Vagina (tissue), 2 donors: ENCODE measurements at places on chromosomes 7 and 10. TPM values are rescaled to one million over a fixed set of nuclear protein-coding genes. Genes with fewer than 3 reads are reported as not detected.
A peak's percentile ranks its signal among the peaks of the same experiment; 100 is the strongest.

Gene CYP2W1
- total RNA-seq, result 2.0 TPM

GRCh38 chr10:9012312-9012711 lies 957.8 kb downstream of the GATA3 start:
- no peak for DNase-seq
- no peaks in the 10 kb centered on the region for H3K4me1 ChIP-seq
- no peaks in the 10 kb centered on the region for H3K27me3 ChIP-seq

GRCh38 chr10:28396331-28396730 lies 93.5 kb upstream of the MPP7 start:
- peaks cover 12% of the 10 kb centered on the region for H3K4me1 ChIP-seq
- DNase-seq, result no peak
- H3K27me3 ChIP-seq, result no peaks in the 10 kb centered on the region
- no peak overlapping the region for H3K4me3 ChIP-seq
- H3K27ac ChIP-seq, result no peak overlapping the region

- H3K4me1 ChIP-seq, result peaks cover 42% of the 10 kb centered on the region
- no peak overlapping the region for H3K4me3 ChIP-seq
- H3K36me3 ChIP-seq, result no peaks in the 10 kb centered on the region
- H3K27me3 ChIP-seq, result no peaks in the 10 kb centered on the region
- peak; percentile 84 for DNase-seq
Measured at GRCh38 chr10:481628-482027, 207.8 kb downstream of the DIP2C start.

DNA sequence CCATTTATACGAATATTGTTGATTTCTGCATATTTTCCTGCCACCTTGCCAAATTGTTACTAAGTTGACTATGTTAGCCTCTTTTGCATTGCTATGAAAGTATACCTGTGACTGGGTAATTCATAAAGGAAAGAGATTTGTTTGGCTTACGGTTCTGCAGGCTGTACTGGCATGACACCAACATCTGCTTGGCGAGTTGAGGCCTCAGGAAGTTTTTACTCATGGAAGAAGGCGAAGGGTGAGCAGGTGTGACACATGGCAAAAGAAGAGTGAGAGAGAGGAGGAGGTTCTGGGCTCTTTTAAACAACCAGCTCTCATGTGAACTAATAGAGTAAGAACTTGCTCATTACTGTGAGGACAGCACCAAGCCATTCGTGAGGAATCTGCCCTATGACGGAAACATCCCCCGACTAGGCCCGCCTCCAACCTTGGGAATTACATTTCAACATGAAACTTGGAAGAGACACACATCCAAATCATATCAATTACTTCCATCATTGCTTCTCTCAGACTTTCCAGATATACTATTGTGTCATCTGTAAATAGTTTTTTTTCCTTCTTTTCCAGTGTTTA lies 8.4 kb downstream of the RALA start:
- no peak for DNase-seq
- peaks cover 53% of the 10 kb centered on the region for H3K4me1 ChIP-seq
- H3K36me3 ChIP-seq, result peaks cover 7% of the 10 kb centered on the region
- no peak overlapping the region for H3K4me3 ChIP-seq
- no peaks in the 10 kb centered on the region for H3K27me3 ChIP-seq
- no peak overlapping the region for H3K27ac ChIP-seq

DNA sequence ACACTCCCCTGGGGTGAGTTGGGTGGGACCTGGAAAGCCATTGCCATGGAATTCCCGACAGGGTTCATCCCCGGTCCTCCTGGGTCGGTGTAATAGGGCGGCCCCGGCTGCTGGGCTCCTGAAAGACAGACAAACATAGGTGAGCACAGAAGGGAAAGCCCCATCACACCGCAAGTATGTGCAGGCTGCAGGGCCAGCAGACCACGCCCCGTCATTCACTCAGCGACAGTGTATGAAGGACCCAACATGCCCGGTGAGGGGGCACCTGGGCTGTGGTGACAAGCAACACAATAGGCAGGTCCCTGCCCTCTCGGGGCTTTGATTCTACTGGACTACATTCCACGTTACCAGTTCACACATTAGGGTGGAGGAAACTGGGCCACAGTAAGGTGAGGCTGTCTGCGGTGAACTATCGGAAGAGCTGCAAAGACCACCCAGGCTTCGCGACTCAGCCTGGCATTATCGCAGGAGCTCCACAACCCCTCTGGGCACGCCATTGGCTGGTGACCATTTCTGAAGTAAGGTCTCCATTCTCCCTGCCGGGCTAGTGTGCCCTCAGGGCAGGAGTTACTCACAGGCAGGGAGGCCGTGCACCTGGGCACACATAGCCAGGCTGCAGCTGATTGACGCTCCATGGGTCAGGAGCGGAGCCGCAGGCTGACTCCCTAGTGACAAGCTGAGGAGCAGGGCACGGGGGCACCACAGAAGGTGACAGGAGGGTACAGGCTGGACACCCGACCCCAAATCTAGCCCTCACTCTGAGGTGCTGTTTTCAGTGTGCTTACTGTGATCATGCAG lies 99.2 kb downstream of the VOPP1 start:
- H3K4me1 ChIP-seq, result no peaks in the 10 kb centered on the region
- no peak overlapping the region for H3K27ac ChIP-seq
- H3K36me3 ChIP-seq, result no peaks in the 10 kb centered on the region

DNA sequence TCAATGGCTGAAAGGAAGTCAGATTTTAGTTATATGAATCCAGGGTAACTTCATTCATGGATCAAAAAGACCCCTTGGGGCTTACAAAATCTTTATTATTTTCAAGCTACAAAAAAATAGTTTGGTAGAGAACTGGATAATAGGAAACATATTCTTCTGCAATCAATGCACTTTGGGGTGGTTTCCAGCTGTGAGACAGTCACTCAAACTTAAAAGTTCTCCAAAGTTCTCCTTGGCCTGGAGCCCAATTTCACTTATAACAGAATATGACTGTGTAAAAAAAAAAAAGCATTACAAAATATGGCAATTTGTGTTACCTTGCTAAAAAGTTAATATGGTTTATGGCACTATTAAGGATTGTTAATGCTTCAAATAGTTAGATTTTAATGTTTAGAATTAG lies 255.5 kb downstream of the AGMO start:
- no peaks in the 10 kb centered on the region for H3K4me1 ChIP-seq
- DNase-seq, result no peak
- H3K4me3 ChIP-seq, result no peak overlapping the region
- no peak overlapping the region for H3K27ac ChIP-seq

Gene SPDYE8
- not detected for total RNA-seq

DNA sequence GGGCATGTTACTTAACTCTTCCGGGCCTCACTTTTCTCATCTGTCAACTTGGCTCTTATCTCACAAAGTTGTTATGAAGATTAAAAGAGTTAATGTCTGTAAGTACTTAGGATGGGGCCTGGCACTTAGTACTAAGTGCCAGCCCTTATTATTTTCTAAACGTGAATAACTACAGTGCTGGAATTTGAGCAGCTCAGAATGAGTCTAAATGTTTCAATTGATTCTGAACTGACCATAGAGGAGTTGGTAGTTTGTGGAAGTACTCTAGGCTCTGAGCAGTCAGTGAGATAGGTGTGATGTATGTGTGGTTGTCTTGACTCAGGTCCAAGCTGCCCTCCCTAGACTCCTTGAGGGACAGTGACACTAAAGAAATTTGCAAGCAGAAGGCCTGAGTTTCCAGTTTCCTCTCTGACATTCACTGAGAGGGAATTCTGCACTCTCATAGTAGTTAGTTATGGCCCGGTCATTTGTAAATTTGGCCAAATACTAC lies 18.5 kb upstream of the JAZF1 start:
- DNase-seq, result no peak
- no peak overlapping the region for H3K27ac ChIP-seq
- H3K4me3 ChIP-seq, result no peak overlapping the region
- H3K27me3 ChIP-seq, result no peaks in the 10 kb centered on the region
- H3K36me3 ChIP-seq, result no peaks in the 10 kb centered on the region
- H3K4me1 ChIP-seq, result no peaks in the 10 kb centered on the region

- no peaks in the 10 kb centered on the region for H3K27me3 ChIP-seq
- no peak for DNase-seq
- no peak overlapping the region for H3K27ac ChIP-seq
- no peaks in the 10 kb centered on the region for H3K4me1 ChIP-seq
- no peaks in the 10 kb centered on the region for H3K36me3 ChIP-seq
Measured at GRCh38 chr10:100468978-100469377, 6.2 kb downstream of the WNT8B start.

- DNase-seq, result no peak
- H3K4me3 ChIP-seq, result no peak overlapping the region
- H3K27ac ChIP-seq, result no peak overlapping the region
- H3K4me1 ChIP-seq, result no peaks in the 10 kb centered on the region
- H3K36me3 ChIP-seq, result no peaks in the 10 kb centered on the region
Measured at GRCh38 chr10:6320320-6321010, 117.7 kb downstream of the PFKFB3 start.

Gene ABLIM1
- total RNA-seq, result 176 TPM

Gene TMEM270
- not detected for total RNA-seq

DNA sequence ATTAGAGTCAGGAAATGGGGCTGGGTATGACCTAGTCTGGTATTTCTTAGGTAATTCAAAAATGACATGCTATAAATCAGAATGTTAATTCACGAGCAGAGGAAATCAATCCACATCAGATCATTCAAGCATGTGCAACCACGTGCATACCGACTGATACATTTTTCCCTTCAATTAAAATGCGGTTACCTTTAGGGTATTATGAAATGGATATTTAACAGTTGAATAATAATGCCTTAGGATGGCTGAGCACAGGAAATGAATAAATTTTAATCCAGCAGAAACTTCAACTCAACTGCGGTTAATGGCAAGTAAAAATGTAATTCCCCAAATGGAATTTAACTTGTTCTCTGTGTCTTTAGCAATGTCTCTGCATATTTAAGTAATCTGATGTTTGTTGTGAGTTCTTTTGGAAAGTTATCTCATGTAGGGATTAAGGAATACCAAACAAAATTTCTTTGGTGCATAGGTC lies 9.2 kb downstream of the CPA2 start:
- DNase-seq, result no peak
- no peaks in the 10 kb centered on the region for H3K36me3 ChIP-seq
- no peak overlapping the region for H3K4me3 ChIP-seq
- no peaks in the 10 kb centered on the region for H3K27me3 ChIP-seq

DNA sequence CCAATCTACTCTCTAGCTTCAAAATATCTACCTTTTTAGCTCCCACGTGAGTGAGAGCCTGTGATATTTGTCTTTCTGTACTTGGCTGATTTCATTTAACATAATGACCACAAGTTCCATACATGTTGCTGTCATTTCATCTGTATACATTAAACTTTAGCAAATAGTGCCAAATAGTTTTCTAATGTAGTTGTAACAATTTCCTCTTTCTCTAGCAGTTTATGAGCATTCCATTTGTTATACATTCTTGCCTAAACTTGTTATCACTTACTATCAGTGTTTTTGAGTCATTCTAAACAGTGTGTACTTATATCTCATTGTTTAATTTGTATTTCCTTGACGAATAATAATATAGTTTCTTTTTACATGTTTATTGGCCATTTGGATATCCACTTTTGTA lies 77.2 kb downstream of the NEUROD6 start:
- no peak overlapping the region for H3K27ac ChIP-seq
- H3K27me3 ChIP-seq, result no peaks in the 10 kb centered on the region
- H3K36me3 ChIP-seq, result no peaks in the 10 kb centered on the region
- no peaks in the 10 kb centered on the region for H3K4me1 ChIP-seq

DNA sequence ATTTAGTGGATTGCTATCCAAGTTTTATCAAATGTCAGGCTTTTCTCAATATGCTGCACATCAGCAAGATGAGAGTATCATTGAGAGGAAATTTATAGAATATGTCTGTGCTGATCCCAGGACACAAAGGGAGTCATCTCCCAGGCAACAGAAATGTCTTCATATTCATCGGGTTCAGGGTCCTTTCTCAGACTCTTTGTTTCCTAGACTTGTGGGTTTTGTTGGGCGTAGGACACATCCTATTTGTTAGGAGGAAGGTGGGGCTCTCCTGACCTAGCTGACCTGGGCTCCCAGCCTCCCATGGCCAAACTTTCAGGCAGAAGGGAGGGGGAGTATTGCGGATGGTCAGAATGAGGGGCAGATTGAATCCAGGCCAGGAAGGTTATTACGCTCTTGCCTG lies 22.9 kb upstream of the NPS start:
- H3K4me3 ChIP-seq, result no peak overlapping the region
- no peaks in the 10 kb centered on the region for H3K4me1 ChIP-seq
- no peaks in the 10 kb centered on the region for H3K36me3 ChIP-seq
- no peak overlapping the region for H3K27ac ChIP-seq

Gene DLX5
- total RNA-seq, result 3.7 TPM

DNA sequence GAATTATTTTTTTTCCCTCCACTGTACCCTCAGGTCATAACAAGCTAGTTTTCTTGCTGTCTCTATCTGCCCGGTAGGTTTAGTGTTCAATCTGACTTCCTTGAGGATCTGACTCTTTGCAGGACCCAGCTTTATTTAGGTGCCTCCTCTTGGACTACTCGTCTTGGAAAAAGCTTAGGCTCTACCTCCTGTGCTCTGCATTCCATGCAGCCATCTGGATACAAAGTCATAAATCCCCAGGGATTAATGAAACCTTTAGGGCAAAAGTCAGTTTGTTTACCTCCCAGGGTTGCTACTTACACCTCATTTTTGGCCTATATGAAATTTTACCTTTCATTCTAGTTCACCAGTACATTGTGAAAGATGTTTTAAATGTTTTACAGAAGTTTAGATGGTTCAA lies 8.0 kb downstream of the STAG3 start:
- no peaks in the 10 kb centered on the region for H3K4me1 ChIP-seq
- DNase-seq, result no peak
- H3K4me3 ChIP-seq, result no peak overlapping the region
- H3K27ac ChIP-seq, result no peak overlapping the region

Gene SYT15B
- total RNA-seq, result 17.9 TPM

- H3K27ac ChIP-seq, result no peak overlapping the region
- DNase-seq, result no peak
- H3K4me1 ChIP-seq, result no peaks in the 10 kb centered on the region
- no peak overlapping the region for H3K4me3 ChIP-seq
- H3K27me3 ChIP-seq, result no peaks in the 10 kb centered on the region
- H3K36me3 ChIP-seq, result no peaks in the 10 kb centered on the region
Measured at GRCh38 chr7:133931053-133931452, 196.1 kb upstream of the LRGUK start.

DNA sequence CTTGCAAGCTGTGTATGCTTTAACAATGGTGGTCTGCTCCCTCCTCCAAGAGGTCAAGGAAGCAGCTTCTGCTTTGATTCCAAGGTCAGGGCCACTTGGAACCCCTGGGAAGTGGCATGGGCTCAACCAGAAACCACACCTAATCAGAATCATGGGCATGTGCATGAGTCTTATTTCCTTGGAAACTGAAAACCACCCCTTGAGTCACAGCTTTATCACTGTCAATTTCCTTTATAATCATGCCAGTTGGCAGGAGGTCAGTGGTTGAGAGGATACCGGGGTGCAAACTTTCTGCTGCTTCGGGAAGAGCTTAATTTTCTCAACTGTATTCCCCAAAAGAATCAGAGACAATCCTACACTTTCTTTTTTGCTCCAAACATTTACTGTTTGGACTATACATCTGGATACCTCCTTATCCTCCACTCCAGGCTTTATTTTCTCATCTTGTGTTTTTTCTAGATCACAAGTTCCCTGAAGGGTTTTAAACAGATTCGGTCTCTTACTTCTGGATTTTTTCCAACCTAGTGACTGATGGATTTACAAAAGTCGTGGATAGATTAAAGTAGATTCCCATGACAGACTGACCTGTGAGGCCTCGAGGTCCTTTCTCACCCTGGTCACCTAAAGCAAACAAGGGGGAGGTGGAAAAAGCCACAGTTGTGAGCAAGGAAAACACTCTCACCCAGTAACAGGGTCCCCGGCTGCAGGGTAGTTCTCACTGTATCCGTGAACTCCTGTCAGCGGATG lies 36.0 kb downstream of the COL17A1 start:
- no peak overlapping the region for H3K4me3 ChIP-seq
- no peak overlapping the region for H3K27ac ChIP-seq
- DNase-seq, result no peak
- H3K4me1 ChIP-seq, result no peaks in the 10 kb centered on the region
- H3K36me3 ChIP-seq, result no peaks in the 10 kb centered on the region

Gene LRIT1
- total RNA-seq, result not detected

Gene TRDMT1
- total RNA-seq, result 6.1 TPM
